IMR-90 (cell line): ENCODE measurements at places on chromosomes 11 and 22. TPM values are rescaled to one million over a fixed set of nuclear protein-coding genes. Genes with fewer than 3 reads are reported as not detected.

- DNase-seq: no peak
These were observed 11.7 kb upstream of the MOB2 start for GRCh38 chr11:1498262-1498661.

Gene NXPE2
- total RNA-seq: not detected in 2 replicates

- DNase-seq: peak; percentile 29
These were observed at the start of gene AASDHPPT for GRCh38 chr11:106077609-106078455. Gene AASDHPPT (plus strand): TSS chr11:106077662. CDS start chr11:106077711, 49 bp downstream.

DNA sequence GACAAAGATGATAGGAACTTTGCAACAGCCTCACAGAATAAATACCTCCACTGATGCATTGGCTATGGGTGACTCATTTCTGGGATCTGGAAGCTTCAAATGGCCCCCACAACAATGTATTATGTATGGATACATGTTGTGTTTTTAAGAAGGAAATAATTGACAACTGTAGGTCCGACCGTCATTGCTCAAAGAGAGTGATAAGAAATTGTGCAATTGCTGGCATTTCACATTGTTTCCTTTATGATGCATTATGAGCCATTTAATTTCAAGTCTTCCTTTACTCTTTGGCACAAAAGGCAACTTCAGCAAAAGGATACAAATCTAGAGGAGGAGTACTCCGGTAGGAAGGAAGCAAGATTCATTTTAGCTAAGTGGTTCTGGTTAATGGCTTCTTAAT lies 2.0 kb downstream of the ANO3 start:
- no peak for DNase-seq

GRCh38 chr22:40415531-40416266 lies 45.3 kb downstream of the SGSM3 start:
- DNase-seq: peak; percentile 12

GRCh38 chr22:26097840-26098239 lies 71.4 kb upstream of the SEZ6L start:
- DNase-seq: no peak

Gene SERPIND1
- not detected in 2 replicates for total RNA-seq

Gene MMP12
- total RNA-seq: not detected in 2 replicates
